Ascending aorta (tissue), 2 donors: ENCODE measurements at places on chromosomes 5 and 9. TPM values are rescaled to one million over a fixed set of nuclear protein-coding genes. Genes with fewer than 3 reads are reported as not detected.

KLHL3 gene
- 7.5 TPM for total RNA-seq

FRRS1L gene
- 0.11 TPM for total RNA-seq

TPPP gene
- total RNA-seq, result 13.8 TPM

EQTN gene
- total RNA-seq, result not detected

SH3RF2 gene
- 50.6 TPM for total RNA-seq

GMCL2 gene
- not detected for total RNA-seq
